ENCODE measurements at places on chromosomes 16 and 17.

DNA sequence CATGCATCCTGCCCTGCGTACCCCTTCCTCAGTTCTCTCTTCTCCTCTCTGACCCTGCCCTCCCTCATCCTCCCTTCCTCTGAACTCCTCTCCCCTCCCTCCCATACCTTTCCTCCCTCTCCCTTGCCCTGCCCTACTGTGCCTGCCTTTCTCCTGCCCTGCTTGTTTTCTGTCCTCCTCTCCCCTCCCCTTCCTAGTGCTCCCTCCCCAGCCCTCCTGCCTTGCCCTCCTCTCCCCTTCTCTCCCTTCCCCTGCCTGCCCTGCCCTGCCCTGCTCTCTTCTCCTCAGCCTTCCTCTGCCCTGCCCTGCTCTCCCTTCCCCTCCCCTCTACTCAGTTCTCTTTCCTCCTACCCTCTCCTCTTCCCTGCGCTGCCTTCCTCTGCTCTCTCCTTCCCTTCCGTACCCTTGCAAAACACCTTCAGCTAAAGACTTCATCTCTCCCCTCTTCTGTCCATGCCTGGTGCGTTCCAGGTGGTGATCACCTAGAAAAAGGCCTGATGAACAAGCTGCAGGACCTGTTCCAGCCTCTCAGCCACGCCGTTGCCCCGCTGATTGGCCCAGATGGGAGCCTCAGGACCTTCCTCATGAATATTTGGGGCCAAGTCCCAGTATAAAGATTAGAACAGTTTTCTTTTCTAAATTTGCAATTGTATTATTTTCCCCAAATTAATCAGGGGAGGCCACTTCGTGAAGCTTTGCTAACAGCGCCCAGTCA lies 290.5 kb downstream of the CPPED1 start:
- DNase-seq, result no peak

DNA sequence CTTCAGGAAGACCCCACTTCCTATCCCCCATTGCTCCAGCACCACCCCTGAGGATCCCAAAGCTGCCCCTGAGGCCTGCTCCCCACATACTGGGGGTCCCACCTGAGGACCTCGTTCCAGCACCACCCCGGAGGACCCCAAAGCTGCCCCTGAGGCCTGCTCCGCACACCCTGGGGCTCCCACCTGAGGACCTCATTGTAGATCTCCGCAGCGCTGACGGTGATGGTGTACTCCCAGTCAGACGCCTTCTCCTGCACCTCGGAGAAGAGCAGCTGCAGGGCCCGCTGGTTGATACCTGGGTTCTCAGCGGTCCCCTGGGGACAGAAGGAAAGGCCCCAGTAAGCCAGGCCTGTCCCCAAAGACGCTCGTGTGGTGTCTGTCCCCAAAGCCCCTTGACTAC lies 26.4 kb downstream of the KATNB1 start:
- DNase-seq, result no peak

DNA sequence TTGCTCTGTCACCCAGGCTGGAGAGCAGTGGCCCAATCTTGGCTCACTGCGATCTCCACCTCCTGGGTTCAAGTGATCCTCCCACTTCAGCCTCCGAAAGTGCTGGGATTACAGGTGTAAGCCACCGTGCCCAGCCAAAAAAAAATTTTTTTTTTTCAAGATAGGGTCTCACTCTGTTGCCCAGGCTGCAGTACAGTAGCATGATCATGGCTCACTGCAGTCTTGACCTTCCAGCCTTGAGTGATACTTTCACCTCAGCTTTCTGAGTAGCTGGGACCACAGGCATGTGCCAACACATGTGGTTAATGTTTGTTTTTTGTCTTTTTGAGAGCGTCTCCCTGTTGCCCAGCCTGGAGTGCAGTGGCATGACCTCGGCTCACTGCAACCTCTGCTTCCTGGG lies 1.7 kb upstream of the PAM16 start:
- no peak for DNase-seq

- no peak for DNase-seq
Observed at GRCh38 chr17:45230787-45231480, 9.2 kb downstream of the FMNL1 start.

Data from GM13977 (cell line).